ENCODE measurements at places on chromosomes 12 and 14.

DNA sequence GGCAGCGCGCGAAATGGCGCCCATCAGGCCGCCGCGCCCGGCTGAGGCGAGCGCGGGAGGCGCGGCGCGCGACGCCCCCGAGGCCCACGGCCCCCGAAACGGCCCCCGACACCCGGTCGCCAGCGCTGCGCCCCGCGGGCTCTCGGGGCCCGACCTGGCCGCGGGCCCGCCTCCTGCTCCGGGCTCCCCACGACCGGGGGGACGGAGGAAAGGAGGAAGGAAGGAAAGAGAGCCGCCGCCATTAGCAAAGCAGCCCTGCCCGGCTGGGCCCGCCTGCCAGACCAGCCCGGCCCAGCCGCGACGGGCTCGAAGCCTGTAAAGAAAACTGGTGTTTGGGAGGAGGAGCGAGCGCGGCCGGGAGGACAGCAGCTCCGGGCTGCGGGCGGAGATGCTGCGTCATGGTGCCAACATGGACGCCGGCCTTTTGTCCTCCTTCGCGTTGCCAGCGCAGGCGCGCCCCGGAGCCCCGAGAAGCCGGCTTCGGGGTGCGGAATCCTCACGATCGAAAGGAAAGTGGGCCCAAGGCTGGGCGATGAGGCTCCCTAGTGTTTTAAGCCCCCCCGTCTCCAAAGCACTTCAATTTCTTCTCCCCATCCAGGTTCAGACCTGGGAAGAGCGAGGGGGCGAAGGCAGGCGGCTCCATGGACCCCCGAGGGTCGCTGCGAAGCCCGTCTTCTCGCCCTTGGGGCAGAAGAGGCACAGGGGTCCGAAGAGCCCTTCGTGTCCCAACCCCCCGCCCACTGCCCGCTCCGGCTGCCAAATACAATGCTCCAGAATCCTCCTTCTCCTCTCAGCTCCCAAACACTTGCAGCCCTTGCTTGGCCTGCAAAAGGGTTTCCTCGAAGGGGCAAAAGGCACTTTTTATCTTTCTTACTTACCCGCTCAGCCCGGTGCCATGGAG is 2.9 kb upstream of the SETD1B start:
- DNase-seq: peak; percentile 64

- no peak for DNase-seq
Measured at GRCh38 chr12:102951841-102952240, 5.6 kb upstream of the ASCL1 start.

- DNase-seq: no peak
Measured at GRCh38 chr12:58363971-58364370, 422.6 kb downstream of the ATP23 start.

GRCh38 chr12:15757553-15758255 is 31.5 kb downstream of the EPS8 start:
- DNase-seq: no peak

DNA sequence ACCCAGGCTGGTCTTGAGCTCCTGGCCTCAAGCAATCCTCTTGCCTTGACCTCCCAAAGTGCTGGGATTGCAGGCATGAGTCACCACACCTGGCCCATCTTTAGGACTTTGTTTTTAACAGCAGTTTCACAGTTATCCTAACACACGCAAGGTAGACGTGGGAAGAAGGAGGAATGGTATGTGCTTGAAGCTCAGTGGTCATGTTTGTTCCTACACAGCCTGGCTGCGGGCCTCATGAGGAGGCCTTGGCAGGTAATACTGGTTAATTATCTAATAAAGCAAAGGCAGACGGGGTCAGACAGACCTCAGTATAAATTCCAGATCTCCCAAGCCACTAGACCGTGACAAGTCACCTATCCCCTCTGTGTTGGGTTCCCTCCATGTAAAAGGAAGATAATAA is 271.8 kb downstream of the PCNX1 start:
- DNase-seq: no peak

GRCh38 chr12:78204926-78205325 is 374.2 kb downstream of the NAV3 start:
- DNase-seq: no peak

Data from NCI-H82 (cell line).